ENCODE measurements at places on chromosomes 7 and 10.

DNA sequence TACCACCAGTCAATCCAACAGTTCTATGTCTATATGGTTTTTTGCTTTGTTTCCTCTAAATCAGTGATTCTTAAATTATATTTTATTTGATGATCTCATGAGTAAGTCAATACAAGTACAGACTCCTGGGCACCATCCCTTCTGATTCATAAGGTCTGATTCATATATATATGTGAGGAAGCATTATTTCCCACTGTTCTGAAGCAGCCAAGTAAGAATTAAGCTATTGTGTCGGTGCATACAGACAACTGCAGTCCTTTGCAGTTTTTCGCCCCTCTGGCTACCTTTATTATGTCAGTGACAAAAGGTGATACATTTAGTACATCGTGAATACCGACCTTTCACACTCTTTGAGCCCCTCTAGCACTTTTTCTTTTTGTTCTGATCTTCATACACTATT, 1079.6 kb upstream of the C7orf33 start:
- DNase-seq = no peak

GRCh38 chr10:98878921-98879320, 356.7 kb downstream of the HPSE2 start:
- DNase-seq = no peak

GRCh38 chr10:19333631-19334030, 285.0 kb downstream of the MALRD1 start:
- no peak for DNase-seq

- no peak for DNase-seq
Measured at GRCh38 chr7:33357846-33358245, 228.5 kb downstream of the BBS9 start.

DNA sequence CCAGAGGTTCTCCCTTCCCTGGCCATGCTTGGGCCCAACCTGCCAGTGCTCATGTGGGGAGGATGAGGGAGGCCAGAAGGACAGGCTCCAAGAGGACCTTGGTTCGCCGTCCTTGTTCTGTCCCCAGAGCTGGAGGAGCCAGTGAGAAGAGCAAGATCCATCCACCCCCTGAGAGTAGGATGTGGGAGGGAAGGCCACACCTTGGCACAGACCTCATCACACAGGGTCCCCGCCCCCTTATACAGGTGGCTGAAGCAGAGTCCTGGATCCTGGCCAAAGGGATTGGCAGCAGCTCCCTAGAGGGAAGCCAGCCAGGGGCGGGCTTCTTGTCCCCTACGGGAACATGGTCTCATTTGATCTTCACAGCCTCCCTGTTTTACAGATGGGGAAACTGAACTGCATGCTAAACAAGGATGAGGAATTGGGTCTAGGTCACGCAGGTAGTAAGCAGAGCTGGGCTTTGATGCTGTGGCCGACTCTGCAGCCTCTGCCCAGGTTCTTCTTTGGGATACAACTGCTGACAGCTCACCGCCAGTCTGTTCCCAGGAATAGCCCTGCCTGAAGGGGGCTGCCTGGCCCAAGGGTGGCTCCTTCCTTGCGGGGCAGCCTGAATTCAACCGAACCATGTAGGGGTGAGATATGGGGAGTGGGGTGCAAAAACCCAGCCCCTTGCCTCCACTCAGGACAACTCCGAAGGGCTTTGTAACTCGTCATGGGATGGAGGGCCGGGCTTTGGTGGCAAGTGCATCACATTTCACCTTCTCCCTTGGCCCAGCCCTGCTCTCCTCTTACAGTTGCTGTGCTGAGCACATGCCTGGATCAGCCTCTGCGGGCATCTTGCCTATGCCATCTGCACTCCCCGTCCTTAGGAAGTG, 62.2 kb upstream of the KDM7A start:
- no peak for DNase-seq

- no peak for DNase-seq
Measured at GRCh38 chr7:80643336-80643915, 5.0 kb downstream of the CD36 start.

DNA sequence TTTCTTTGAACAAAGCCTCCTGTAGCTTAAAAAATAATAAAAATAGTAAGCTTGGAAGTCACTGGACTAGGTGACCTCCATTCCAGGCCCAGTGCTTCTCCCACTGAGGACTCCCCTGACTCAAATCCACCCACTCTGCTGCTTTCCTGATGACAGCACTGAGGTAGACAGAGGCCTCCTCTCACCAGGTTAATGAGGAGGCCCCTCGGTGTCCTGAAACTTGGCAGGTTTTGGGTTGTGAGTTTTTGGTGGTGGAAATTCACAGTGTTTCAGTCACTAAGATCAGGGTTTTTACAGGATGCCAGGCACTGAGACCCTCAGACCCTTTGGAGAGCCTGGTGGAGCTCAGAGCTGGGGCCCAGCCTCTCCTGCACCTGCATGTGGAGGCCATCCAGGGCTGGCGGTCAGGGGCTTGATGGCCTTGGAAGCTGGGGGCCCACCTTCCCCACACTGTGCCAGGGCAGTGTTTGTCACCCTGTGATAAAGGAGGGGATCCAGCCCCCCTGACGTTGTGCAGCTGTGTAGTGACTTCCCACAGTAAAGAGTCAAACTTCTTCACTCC, 19.1 kb downstream of the TSPAN14 start:
- DNase-seq = no peak

DNA sequence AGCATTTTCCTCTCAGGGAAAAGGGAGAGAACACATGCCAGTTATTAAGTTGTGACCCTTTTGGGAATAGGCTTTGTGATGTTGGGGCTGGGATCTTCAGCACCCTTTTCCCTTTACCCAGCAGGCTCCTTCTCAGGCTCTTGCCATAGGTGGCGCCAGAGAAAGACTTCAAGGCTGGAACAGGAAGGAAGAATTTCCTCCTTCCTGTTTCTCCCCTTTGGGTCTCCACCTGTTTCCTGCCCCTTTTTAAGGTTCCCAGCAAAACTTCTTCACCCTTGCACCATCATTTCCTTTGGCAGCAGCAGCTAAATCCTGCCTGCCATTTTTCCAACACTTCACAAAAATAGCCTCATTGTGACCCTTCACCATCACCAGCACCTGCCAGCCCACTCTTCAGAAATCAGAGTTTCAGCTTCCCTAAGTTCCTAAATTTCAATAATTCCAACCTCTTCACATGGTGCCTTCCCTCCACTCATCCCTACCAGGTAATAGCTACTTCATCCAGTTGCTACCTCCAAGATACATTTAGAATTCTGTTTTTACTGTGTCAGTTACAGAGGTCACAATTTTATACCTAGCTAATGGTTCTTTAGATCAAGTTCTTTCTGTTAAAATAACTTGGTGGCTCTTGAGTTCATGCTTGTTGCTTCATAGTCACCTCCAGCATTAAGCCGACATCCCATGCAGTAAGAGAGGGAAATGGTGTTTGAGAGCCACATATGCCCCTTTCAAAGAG, 22.4 kb upstream of the FOXK1 start:
- no peak for DNase-seq

DNA sequence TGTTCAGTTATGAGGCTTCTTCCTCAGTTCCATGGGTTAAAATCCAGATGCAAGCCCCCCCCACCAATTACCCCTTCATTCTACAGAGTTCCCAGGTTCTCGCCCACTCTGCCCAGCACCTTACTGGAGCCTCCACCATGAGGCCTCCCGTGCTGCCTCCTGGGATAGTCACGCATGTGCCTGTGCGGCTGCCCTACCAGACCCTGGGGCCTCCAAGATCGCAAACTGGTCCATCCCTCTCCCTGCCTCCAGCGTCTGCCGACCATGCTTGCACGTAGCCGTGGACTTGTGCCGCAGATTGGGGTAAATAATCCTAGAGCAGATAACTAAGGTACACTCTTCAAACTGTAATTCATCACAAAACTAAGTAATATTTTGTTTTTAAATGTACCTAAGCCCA, 611.2 kb downstream of the PTPRN2 start:
- DNase-seq = no peak

GRCh38 chr7:155461631-155462030, 3.7 kb downstream of the EN2 start:
- no peak for DNase-seq

GRCh38 chr7:140752533-140752932, 56.0 kb downstream of the NDUFB2 start:
- no peak for DNase-seq

- no peak for DNase-seq
Measured at GRCh38 chr10:77236700-77237099, 400.9 kb downstream of the KCNMA1 start.

DNA sequence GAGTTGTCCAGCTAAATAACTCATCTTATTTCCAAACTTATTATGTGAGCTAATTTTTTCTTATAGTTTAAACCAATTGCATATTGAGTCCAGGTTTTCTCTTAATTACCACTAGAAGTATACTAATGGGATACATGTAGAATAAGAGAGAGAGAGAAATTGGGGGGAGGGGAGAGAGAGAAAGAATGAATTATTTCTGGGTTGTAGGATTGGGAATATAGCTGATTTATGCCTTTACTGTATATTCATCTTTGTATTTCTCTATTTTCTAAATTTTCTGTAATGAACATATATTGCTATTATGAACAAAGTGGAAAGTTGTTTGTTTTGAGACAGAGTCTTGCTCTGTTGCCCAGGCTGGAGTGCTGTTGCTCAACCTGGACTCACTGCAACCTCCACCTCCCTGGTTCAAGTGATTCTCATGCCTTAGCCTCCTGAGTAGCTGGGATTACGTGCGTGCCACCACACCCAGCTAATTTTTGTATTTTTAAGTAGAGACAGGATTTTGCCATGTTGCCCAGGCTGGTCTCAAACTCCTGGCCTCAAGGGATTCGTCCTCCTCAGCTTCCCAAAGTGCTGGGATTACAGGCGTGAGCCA, 26.1 kb upstream of the ITGB1 start:
- DNase-seq = no peak

- no peak for DNase-seq
Measured at GRCh38 chr10:44958196-44958897, 1.3 kb upstream of the RASSF4 start.

GRCh38 chr10:114239117-114239993, at the start of gene VWA2:
VWA2 (plus strand) TSS chr10:114239254; CDS start chr10:114248714, 9,460 bp downstream.
- peak; percentile 47 for DNase-seq

DNA sequence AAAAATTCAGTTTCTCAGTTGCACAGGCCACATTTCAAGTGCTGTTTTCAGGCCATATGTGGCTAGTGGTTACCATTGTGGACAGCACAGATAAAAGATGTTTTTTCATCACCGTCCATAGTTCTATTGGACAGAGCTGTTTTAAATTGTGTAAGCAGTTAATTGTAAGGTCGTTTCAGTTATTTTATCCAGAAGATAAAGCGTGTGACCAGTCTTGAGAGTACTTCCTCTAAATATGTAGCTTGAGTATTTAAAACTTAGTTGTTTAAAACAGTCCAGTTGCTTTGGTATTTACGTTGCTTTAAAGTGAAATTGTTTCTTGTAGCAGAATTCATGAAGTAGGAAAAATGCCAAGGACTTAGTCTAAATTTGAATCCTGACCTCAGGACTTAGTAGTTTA, 66.9 kb downstream of the ZNRF2 start:
- no peak for DNase-seq

GRCh38 chr10:3264161-3264761, 91.7 kb upstream of the PITRM1 start:
- no peak for DNase-seq

- no peak for DNase-seq
Measured at GRCh38 chr10:33869028-33869427, 534.6 kb upstream of the NRP1 start.

DNA sequence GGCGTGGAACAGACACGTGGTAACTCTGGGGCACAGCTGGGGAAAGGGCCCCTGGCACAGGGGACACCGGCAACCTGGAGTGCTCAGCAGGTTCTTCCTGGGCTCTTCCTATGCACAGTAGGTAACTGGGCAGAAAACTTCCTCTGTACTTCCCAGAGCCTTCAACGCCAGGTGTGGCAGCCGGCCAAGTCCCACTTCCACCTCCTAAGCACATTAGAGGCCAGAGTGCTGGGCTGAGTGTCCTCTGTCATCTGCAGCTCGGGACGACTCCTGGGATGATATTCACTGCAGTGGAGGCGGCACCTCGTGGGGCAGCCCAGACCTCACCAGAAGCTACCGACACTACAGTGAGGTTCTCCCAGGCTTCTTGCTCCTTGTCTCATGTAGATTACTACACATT, 114.5 kb downstream of the LARP4B start:
- no peak for DNase-seq

- no peak for DNase-seq
Measured at GRCh38 chr10:93222876-93223275, 149.2 kb downstream of the CYP26A1 start.

DNA sequence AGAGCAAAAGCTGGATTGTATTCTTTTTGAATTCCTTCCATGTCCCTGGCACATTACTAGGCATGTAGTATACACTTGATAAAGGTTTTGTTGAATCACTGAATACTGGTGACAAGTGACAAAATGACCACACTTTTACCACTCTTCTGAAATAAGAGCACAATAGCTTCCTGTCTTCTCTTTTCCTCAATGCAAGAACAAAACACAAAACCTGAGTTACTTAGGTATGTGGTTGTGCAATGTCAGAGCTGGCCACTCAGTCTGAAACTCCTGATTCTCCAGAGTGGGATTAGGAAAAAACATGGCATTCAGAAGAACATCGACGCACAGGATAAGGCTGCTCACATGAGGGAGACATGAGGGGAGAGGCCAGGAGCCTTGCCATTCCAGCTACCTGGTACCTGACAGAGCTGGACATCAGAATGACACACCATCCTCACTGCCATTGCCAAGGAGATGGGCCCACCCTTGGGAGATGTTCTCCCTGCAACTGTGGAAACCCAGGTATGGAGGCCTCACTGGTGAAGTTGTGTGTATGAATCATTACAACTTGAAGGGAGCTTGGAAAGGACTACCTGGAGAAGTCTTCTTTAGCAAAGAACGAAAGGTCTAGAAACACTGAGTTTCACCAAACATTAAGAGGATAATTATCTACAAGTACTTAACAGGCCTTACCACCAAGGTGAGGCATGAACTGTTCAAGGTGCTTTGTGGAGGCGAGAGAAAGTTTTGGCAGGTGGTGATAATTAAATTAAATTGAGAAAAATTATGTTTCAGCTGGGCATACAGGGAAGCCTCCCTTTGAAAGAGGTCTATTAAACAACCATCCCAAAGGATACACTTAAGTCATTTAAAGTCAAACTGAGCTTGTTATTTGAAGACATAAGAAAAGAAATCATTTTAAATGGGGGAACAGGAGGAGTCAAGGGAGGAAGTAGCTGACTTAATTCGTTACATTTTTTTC, 246.5 kb upstream of the AOAH start:
- no peak for DNase-seq

- no peak for DNase-seq
Measured at GRCh38 chr7:66837007-66837406, 84.0 kb upstream of the TMEM248 start.

- no peak for DNase-seq
Measured at GRCh38 chr10:106169241-106169640, 995.3 kb downstream of the SORCS1 start.

DNA sequence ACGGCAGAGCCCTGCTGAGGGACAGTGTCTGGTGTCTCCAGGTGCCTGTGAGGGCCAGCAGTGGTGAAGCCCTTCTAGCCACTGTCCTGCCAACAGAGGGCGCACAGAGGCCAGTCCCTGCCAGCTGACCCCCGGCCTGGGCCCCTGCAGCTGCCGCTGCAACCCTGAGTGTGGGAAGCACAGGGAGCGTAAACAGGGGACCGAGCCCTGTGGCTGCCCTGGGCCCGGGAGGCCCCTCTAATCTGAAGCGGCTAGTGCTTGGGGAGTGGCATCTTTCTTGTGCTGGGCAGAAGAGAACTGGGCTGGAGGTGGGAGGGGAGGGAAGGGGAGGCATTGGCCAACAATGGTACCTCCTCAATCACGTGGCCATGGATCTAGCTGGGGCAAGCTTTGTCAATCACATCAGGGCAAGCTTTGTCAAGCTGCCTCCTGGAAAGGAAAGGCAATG, 34.6 kb downstream of the TRIM8 start:
- peak; percentile 73 for DNase-seq

- DNase-seq = no peak
Measured at GRCh38 chr10:102152545-102152890, 329 bp downstream of the NOLC1 start.

Measured in GM10248 (cell line).